ENCODE measurements at places on chromosomes 2 and 18.

- DNase-seq = no peak
Measured at GRCh38 chr2:62938126-62938525, 112.5 kb upstream of the OTX1 start.

GRCh38 chr2:12236136-12236844, 480.4 kb upstream of the TRIB2 start:
- no peak for DNase-seq

GRCh38 chr18:28794459-28795245, 617.7 kb upstream of the CDH2 start:
- no peak for DNase-seq

GRCh38 chr18:44987371-44987770, 306.7 kb downstream of the SETBP1 start:
- no peak for DNase-seq

- DNase-seq = no peak
Measured at GRCh38 chr2:2848621-2849333, 517.7 kb upstream of the MYT1L start.

GRCh38 chr18:10543277-10543676, 17.4 kb downstream of the NAPG start:
- DNase-seq = no peak

- no peak for DNase-seq
Measured at GRCh38 chr2:218405746-218406208, 6.1 kb downstream of the CTDSP1 start.

DNA sequence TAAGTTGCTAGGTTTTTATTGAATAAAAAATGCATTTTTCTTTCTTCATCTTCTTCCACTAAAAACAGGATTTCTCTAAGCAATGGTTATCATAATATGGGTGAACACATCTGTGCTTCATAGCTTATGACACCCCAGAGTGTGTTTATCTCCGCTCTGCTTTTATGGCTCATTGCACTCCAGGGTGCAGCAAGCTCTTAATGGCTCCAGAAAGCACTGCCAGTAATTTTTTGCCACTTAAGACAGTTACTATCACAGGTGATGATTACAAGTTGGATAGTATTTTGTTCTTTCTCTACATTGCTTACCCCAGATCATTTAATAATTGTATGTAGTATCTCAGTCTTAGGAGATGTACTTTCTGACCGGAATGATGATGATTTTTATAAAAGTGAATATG, 239.3 kb upstream of the CDH20 start:
- DNase-seq = no peak

DNA sequence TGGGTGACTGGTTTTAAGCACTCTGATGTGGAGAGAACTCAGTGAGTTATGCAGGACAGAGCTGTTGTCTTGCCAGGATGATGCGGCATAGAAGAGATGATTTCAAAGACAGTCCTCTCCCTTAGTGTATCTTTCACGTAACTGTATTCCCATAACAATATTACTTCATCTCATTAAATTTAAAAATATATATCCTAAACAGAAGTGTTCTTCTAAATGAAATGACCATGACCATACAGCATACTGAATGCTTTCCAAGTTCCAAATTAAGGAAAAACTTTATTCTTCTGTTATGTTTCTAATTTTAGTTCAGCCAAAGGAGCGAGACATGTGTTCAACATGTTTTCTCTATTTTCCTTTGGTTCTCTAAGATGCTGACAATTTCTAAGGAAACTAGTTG, 600.1 kb upstream of the FSHR start:
- no peak for DNase-seq

DNA sequence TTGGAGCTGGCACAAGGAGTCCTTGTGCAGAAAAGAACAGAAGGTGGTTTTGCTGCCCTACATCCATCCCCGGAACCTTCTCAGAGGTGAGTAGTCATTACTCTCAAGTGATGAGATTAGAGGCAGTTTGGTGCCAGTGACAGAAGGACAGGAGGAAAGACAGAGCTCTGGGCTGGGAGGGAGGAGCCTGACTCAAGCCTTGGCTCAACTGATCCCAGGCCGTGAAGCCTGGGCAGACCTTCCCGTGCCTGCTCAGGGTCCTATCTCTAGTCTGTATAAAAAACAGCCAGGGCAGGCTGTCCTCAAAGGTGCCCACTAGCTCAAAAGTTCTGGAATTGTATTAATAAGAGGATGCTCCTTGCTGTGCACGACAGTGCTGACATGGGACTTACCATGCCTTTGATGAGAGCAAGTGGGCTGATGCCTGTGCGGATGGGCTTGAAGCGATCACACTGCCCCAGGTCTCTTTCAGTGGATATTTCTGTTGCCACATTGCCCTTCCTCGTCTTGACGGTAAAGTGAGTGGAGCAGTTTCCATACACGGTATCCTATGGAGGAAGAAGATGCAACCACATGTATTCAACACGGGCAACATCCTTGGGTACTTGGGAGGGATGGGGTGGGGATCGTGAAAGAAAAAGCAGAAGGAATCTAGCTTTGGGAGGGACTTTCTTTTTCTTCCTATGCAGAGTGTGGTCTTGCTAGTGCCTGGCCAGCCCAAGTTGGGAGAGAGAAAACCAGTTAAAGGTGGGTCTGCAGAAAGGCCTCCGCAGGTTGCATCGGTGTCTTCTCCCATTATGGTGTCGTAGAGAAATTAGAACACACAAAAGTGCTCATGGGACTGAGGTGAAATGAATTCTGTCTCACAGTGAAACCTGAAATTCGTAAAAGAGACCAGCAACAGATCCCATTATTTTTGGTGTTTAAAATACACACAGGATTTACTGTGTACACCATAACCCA, 6.9 kb downstream of the APOB start:
- no peak for DNase-seq

GRCh38 chr2:207321514-207321913, 155.8 kb upstream of the KLF7 start:
- DNase-seq = no peak

GRCh38 chr2:8800218-8800617, 37.2 kb downstream of the KIDINS220 start:
- DNase-seq = no peak

- DNase-seq = no peak
Measured at GRCh38 chr2:237774811-237775553, 23.6 kb upstream of the RBM44 start.

GRCh38 chr2:234310166-234310565, 186.7 kb downstream of the ARL4C start:
- DNase-seq = no peak

DNA sequence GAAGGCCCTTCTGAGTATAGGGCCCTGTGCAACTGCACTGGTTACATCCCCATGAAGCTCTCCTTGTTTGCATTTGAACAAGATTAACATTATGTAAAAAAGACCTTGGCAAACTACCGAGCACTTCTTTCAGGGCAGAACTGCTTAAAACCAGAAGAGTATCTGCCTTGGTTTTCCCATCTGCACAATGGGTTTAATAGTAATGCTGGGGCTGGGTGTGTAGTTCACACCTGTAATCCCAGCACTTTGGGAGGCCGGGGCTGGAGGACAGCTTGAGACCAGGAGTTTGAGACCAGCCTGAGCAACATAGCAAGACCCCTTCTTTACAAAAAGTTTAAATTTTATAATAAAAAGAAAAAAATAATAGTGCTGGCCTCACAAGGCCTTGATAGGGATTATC, 8.5 kb downstream of the PLA2R1 start:
- no peak for DNase-seq

DNA sequence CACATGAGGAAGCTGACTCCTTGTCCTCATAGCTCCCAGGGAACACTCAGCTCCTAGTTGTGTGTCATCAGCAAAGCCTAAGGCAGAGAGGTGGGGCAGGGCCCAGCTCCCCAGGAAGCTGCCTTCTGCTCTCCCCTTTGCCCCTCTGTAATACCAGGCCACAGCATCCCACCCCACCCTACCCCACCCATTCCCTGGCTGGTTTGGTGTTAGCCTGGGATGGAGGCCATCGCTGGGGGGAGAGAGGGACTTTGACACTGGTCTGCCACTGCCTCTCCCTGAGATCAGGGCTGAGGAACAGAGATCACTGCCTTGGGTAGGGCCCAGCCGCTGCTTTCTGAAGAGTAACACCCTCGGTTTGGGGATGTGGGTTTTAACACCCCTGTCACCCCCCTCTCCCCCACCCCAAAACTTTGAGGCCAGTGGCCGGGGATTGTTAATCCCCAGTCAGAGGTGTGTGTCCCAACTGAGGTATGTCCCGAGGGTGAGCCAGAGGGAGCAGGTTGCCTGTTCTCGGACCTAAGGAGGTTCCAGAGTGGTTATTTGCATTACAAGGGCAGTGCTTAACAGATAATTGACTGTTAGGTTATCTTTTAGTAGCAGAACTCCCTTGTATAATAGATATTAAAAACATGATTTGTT, 41.4 kb downstream of the TET3 start:
- DNase-seq = no peak

GRCh38 chr2:228334180-228334579, 152.7 kb upstream of the SPHKAP start:
- no peak for DNase-seq

DNA sequence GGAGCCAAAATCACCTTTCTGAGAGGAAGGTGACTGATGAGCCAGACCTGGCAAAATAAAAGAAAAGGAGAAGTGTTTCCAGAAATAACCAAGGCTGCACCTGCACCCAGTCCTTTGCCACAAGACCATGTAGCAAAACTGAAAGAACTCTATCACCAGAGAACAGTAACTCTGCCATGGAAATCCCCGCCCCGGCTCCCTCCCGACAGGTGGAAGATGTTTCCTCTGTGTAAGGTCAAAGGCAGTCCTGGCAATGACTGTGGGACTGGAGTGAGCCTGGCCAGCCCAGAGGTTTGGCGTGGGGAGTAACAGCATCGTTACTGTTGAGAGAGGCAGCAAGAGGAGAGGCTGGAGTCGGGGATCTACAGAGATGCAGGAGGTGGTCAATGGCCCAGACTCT, 42.3 kb downstream of the SPRED2 start:
- DNase-seq = no peak

DNA sequence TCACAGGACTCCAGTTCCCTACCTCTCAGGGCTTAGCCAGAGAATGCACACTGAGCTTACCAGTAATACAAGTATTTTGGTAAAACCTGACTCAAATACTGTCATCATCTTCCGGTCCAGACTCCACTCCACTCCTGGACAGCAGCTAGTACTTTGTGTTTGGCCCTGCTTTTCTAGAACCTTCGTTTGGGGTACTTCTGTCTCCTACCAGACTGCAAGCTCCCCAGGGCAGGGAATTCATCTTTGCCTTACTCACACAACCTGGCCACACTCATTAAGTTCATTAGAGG, 108.9 kb upstream of the CDC42EP3 start:
- DNase-seq = no peak

DNA sequence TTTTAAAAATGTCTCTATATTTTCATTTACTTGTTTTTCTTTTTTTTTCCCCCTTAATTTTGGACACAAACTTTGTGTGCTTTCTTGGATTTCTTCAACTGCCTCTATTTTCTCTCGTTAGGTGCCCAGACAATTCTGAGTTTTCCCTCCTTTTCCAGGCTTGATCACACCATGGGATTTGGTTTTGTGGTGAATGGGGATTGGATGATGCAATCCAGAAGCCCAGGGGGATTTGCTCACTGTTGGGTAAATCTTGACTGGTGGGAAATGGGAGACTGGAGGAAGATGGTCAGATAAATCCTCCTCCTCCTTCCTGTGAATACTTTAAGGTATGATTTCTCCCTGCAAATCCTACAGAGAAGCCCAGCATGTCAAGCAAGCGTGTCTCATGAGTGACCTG, 19.5 kb upstream of the PAX8 start:
- DNase-seq = no peak

- no peak for DNase-seq
Measured at GRCh38 chr2:191995285-191995684, 148.4 kb upstream of the CAVIN2 start.

GRCh38 chr2:126784045-126784444, 114.6 kb upstream of the TEX51 start:
- DNase-seq = no peak

DNA sequence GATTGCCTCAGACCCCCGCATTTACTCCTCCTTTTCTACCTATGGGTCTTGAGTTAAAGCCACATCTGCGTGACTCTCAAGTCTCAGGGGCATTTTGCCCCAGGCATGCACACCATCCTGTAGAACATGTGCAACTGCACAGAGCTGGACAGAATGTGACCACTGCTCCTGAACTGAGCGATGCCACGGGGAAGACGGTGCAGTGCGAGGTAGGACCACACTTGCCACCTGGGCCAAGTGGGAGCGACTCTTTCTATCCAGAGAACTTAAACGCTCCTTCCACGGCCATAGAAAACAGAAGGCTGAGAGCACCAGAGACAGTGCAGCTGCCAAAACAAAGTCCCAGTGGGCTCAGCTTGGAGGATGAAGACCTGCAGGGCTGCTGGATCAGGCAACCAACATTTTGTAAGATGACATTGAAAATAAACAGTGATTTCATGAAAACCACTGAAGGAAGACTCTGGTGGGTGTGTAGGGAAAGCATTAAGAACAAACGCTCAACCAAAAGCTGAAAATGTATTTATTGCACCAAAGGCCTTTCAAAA, 149.0 kb upstream of the HDAC4 start:
- no peak for DNase-seq

- DNase-seq = no peak
Measured at GRCh38 chr2:3956892-3957291, 253.5 kb downstream of the DCDC2C start.

GRCh38 chr2:96927405-96928171, 57.7 kb upstream of the SEMA4C start:
- DNase-seq = no peak

- DNase-seq = no peak
Measured at GRCh38 chr2:15984368-15985255, 44.3 kb downstream of the MYCN start.

DNA sequence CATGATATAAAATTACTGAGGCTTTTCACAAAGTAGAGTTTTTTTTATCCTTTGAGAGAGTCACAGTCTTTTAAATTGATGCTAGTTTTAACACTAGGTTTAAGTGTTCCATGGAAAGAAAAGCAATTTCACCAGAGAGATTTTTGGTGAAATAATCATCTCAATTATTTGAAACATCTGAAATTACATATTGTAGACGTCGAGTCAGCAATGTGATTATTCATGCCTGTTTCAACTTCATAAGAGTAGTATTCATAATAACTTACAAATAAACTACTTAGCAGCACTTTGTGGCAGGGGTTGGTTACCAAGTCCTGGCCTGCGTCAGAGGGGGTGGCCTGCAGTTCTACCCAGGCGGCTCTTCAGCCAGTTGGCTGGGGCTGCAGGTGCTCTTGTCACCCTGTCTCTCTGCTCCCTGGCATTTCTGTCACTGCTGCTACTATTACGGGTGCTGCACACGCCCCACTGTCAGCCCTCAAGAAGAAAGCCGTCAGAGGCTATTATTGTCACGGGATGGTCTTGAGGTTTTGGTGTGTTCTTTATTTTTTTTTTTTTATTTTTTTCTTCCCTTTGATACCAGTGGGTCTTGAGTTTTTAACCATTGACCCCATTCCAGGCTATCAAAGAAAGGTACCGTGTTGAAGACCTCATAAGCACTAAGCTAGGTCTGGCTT, 50.4 kb downstream of the MALT1 start:
- DNase-seq = no peak

All from cortex of kidney (tissue), 1 donor.